ENCODE measurements at places on chromosomes 13 and 19. TPM values are rescaled to one million over a fixed set of nuclear protein-coding genes. Genes with fewer than 3 reads are reported as not detected.

The FBN3 gene
- 31.6 TPM for polyA plus RNA-seq

The FUT2 gene
- polyA plus RNA-seq = 1.9 TPM

The KIR2DL4 gene
- not detected for polyA plus RNA-seq

The SELENOV gene
- polyA plus RNA-seq = 3.8 TPM

The NLRP9 gene
- not detected for polyA plus RNA-seq

The TMEM86B gene
- polyA plus RNA-seq = 2.4 TPM

The CEACAM7 gene
- not detected for polyA plus RNA-seq

The CCDC70 gene
- not detected for polyA plus RNA-seq

The ZNF763 gene
- polyA plus RNA-seq = 9.1 TPM

The CEACAM4 gene
- polyA plus RNA-seq = not detected

The PROZ gene
- 0.75 TPM for polyA plus RNA-seq

The CCDC8 gene
- polyA plus RNA-seq = 52.8 TPM

The FLT3 gene
- polyA plus RNA-seq = 0.39 TPM

The ZNF222 gene
- 10.0 TPM for polyA plus RNA-seq

GRCh38 chr13:52924289-52925148 is 76.1 kb upstream of the PCDH8 start:
- DNase-seq = no peak

- no peak for DNase-seq
Observed at GRCh38 chr19:29813642-29814041, 1.9 kb downstream of the CCNE1 start.

DNA sequence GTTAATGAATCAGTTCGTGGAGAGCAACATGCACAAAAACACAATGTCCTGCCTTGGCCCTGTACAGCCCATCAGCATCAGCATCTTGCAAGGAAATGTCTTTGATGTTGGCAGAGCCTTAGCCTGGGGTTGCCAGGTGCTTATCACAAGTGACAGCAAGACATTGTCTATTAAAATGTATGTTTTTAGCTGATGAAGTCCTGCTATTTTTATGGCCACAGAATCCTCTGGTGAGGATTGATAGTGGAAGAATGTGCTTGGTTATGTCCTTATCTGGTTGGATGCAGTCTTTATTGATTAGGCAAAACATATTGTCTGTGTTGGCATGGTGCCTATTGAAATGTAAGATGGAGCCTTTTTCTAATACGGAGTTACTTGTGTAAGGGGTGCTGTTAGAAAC is 1427.0 kb upstream of the MIR17HG start:
- DNase-seq = no peak

- no peak for DNase-seq
Observed at GRCh38 chr13:22428188-22428828, 752.5 kb upstream of the SGCG start.

DNA sequence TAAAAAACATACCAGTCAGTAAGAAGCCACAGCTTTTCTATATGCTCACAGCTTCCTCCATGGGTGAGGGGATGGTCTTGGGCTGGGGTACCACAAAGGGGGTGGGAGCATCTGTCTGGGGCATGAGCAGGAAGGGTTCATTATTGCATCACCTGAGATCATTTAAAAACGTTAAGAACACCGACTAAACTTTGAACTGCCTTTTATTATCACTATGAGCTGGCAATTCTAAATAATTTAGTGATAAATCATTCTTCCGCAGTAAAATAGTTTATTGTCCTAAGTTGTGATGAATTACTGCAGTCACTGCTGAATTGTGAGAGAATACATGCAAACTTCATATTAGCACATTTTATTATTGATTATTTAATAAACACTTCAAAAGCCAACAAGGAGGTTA is 71.6 kb downstream of the KL start:
- DNase-seq = no peak

DNA sequence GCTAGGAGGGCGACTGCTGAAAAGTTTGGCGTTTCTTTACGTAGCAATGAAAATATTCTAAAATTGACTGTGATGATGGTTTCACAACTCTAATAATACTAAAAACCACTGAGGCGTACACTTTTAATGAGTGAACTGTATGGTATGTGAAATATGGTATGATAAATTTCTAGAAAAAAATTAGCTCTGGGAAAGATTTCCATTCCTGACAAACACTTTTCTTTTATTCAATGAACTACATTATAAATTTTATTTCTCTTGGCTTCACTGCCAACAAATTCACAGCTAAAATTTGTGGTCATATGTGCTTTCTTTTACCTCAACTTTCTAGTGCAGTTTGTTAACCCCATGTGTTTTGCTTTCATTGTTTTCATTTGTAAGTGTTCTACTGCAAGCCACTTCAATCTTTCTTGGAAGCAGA is 11.1 kb downstream of the ZC3H13 start:
- DNase-seq = no peak

DNA sequence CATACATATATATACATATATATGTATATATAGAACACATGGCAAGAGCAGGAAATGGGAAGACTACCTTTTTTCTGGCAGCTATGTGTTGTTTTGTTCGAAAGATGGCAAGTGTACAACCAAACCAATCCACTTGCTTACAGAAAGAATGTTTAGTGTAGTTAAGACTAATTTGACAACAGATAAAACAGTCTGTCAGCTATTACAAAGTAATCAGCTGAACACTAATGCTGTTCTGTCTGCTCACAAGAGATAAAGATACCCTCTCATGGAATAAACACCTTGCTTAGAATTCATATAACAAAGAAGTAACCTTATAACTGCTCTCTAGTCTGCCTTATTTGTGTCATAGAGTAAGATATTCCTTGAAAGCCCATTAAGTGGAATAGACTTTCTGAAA is 858 bp upstream of the KCNRG start:
- no peak for DNase-seq

GRCh38 chr13:112910616-112911280 is 58.3 kb upstream of the MCF2L start:
- no peak for DNase-seq

DNA sequence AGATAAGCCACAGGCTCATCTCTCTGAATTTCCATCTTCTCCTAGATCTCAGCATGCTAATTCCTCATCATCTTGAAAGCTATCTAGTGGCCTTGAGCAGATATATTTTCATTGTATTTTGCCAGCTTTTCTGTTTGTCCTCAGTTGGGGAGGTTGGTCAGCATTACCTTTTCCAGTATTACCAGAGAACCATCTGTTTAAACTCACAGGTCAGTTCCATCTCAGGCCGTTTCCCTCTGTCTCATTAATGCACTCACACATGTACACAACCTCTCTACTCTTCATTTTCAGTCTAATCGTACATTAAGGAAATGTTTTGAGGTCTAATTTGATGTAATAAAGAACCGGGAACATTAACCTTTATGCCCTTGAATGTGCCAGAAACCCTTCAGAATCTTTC is 29.7 kb downstream of the USPL1 start:
- DNase-seq = no peak

DNA sequence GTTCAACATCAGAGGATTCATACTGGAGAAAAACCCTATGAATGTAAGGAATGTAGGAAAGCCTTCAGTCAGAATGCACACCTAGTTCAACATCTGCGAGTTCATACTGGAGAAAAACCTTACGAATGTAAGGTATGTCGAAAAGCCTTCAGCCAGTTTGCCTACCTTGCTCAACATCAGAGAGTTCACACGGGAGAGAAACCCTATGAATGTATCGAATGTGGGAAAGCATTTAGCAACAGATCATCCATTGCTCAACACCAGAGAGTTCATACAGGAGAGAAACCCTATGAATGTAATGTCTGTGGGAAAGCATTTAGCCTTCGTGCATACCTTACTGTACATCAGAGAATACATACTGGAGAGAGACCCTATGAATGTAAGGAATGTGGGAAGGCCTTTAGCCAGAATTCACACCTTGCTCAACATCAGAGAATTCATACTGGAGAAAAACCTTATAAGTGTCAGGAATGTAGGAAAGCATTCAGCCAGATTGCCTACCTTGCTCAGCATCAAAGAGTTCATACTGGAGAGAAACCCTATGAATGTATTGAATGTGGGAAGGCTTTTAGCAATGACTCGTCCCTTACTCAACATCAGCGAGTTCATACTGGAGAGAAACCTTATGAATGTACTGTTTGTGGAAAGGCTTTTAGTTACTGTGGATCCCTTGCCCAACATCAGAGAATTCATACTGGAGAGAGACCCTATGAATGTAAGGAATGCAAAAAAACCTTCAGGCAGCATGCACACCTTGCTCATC is 15.4 kb downstream of the ZNF570 start:
- DNase-seq = no peak

- no peak for DNase-seq
Observed at GRCh38 chr13:20828539-20829364, 55.0 kb upstream of the EEF1AKMT1 start.

GRCh38 chr13:59690857-59691500 is 472.7 kb downstream of the DIAPH3 start:
- no peak for DNase-seq

DNA sequence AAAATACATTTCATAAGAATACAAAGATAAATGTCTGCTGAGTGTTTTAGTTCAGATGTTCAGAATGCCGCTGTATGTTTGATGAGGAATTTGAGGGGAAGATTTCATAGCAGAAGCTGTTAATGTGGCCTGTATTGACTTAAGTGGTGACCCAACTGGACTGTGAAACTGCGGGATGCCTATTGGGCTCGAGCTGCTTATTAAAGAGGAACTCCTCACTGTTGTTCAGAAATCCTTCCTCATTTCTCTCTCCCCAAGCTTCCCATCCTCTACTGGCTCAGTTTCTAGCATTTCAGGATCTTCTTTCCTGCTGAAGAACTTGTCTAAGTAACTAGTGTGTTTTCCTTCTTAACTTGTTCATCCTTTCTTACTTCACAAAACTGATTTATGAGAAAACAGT is 20.4 kb downstream of the DGKH start:
- DNase-seq = no peak

DNA sequence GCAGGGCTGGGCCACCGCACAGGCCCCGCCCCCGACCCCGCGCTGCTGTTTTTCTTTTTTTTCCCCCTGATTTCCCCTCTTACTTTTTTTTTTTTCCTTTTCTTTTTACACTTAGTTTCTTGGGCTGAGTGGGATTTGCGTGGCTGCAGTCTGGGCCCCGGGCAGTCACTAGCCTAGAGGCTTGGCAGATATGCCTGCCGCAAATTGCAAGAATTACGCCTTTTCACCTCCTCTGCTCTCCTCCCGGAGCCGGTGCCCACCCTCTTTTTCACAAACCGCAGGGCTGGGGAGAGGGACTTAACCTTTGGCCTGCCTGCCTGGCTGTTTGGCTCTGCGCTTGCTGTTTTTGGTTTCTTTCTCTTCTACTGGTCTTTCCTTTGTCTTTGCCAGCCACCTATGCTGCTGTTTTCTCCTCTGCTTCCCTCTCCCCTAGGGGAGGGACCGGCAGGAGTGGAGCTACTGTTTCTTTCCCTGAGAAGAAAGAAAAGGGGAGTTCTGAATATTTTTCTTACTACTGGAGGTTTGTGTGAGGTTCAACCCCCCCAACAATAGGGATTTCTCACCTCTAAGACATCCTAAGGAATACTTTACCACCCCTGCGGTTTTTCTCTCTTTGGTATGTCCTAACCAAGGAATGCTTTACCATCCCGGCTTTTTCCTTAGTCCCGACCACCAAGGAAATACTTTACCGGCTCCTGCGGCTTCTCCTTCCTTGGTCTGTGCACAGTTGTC is 11.0 kb downstream of the ZNF552 start:
- DNase-seq = no peak

GRCh38 chr13:32147976-32148375 is 116.4 kb downstream of the FRY start:
- no peak for DNase-seq

- no peak for DNase-seq
Observed at GRCh38 chr13:37429976-37430375, 168.6 kb downstream of the POSTN start.

DNA sequence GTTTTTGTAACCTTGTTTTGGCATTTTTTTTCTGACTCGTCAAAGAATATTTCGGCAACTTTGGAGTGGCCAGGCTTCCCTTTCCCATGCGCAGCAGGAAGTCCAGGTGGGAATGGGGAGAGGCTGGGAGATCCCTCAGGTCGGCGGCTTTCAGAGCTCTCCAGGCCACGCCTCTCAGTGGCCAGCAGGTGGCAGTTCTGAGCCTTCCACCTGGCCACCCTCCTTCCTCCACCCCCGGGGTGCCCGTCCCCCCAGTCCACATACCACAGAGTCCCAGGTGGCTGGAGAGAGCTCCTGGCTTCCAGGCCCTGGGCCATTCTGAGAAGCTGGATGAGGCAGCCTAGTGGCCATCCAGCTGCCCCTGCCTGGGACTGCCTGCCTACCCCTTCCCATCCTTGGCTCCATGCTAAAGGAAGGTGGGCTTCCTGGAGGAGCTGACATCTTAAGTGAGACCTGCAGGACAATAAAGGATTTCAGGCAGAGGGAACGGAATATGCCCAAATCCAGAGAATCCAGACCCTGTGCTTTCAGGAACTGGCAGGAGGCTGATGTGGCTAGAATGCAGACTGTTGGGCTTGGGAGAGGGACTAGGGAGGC is 46.3 kb downstream of the CCNE1 start:
- no peak for DNase-seq

- no peak for DNase-seq
Observed at GRCh38 chr13:26605845-26606244, 48.4 kb downstream of the WASF3 start.

DNA sequence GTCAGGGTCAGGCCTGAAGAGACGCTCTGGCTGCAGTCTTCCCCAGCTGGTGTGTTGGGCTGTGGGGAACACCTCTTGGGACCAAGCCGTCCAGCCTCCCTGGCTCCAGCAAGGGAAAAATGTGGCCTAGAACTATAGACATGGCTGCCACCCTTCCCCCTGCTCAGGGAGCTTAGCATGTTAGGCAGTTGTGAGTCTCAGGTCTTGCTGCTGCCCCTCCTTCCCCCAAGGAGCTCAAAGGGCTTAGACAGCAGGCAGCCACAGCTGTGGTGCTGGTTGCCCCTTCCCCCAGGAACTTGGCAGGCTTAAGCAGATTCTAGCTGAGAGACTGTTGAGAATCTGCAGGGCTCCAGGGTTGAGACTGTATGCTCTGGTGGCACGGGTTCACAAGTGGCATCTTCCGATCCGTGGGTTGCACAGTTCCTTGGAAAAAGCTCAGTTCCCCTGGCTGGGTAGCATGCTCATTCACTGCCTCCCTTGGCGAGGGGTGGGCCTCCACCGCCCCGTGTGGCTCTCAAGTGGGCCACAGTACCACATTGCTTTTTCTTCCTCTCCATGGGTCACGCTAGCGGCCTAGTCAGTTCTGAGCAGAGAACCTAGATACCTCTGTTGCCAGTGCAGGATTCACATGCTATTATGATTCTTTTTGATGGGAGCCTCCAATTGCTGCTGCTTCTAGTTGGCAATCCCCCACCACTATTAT is 1258.6 kb downstream of the OLFM4 start:
- DNase-seq = no peak

DNA sequence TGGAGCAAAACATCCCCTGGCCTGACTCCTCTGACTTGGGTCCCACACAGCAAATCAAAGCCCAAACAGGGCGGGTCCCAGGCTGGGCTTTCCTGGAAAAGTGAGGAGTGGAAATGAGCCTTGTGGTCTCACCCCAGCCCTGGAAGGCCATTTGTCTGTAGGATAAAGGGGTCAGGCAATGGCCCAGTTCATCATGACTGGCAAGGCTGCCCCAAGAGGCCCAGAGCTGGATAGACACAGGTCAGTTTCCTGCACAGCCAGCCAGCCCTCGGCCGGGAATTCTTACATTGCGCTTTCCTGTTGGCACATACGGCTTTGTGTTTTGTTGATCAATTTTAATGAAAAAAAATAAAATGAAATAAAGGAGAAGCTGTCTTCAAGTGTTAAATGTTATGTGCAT is 174.3 kb downstream of the TSHZ3 start:
- no peak for DNase-seq

- DNase-seq = no peak
Observed at GRCh38 chr13:41471785-41472184, 14.4 kb downstream of the RGCC start.

- no peak for DNase-seq
Observed at GRCh38 chr13:107361666-107362065, 793.7 kb upstream of the ARGLU1 start.
